ENCODE measurements at places on chromosomes 4 and X.

GRCh38 chrX:40018041-40018440 lies 79.7 kb downstream of the BCOR start:
- no peak for DNase-seq

GRCh38 chr4:161704040-161704439 lies 459.8 kb downstream of the FSTL5 start:
- DNase-seq = no peak

DNA sequence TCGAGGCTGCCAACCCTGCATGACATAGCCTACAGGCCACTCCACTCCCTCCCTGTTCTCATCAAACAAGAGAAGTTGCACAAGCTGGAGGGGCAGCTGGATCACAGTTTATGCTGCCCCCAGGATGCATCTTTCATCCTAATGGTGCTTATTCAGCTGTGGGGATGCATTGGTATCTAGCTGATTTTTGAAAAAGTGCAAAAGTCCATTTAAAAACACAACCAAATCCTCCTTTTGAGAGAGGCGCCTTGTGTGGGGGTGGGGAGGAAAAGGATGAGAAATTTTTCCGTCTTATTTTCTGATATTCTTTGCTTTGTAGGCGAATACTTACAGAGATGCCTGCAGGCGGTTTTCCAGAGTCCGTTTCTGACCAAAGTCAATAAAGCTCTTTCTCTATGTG lies 276.4 kb upstream of the BOD1L1 start:
- no peak for DNase-seq

- no peak for DNase-seq
These were observed 339.7 kb upstream of the PITX2 start for GRCh38 chr4:110962616-110963015.

GRCh38 chrX:66200050-66200664 lies 36.1 kb downstream of the HEPH start:
- DNase-seq = no peak

GRCh38 chr4:178462710-178463109 lies 1020.5 kb upstream of the AGA start:
- DNase-seq = no peak

DNA sequence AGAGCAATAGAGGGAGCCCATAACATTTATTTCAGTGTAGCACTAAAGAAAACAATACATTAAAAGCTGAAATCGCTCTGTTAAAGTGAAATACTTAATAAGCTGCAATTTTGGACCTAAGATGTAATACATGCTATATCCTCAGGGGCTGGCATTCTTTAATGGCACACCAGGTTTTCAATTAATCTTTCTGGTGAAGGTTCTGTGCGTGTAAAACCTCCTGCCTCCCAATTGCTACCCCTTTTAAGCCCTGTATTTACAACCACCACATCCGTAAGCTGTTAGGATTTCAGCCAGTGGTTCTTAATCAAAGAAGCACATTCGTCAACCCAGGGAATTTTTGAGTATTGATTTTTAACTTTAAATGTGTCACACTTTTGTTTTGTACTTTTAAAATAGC lies 7.6 kb upstream of the COMMD8 start:
- DNase-seq = no peak

GRCh38 chr4:157514711-157515110 lies 294.2 kb downstream of the GRIA2 start:
- no peak for DNase-seq

- no peak for DNase-seq
These were observed 1.5 kb downstream of the SRPK3 start for GRCh38 chrX:153782313-153782712.

DNA sequence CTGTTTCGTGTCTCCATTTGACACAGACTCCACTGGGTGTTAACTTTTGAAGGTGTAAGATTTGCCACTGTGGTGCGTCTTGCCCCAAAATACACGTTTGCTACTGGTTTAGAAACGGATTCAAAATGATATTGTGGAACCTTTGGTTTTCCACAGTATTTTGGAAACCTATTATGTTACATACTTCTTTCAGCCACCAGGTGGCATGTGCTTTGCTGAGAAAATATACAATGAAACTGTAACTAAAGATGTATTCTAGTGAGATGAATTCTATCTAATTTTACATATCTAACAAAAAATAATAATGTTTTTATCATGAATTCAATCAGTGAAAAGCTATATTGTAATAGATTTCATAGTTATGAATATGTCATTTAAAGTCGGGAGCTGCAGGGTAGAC lies 28.4 kb upstream of the SLITRK4 start:
- no peak for DNase-seq

- no peak for DNase-seq
These were observed 33.7 kb downstream of the SH3RF1 start for GRCh38 chr4:169236873-169237626.

- no peak for DNase-seq
These were observed 104.6 kb downstream of the PPP1R2C start for GRCh38 chrX:42673301-42673810.

GRCh38 chrX:152079768-152080167 lies 58.6 kb downstream of the MAGEA10 start:
- no peak for DNase-seq

DNA sequence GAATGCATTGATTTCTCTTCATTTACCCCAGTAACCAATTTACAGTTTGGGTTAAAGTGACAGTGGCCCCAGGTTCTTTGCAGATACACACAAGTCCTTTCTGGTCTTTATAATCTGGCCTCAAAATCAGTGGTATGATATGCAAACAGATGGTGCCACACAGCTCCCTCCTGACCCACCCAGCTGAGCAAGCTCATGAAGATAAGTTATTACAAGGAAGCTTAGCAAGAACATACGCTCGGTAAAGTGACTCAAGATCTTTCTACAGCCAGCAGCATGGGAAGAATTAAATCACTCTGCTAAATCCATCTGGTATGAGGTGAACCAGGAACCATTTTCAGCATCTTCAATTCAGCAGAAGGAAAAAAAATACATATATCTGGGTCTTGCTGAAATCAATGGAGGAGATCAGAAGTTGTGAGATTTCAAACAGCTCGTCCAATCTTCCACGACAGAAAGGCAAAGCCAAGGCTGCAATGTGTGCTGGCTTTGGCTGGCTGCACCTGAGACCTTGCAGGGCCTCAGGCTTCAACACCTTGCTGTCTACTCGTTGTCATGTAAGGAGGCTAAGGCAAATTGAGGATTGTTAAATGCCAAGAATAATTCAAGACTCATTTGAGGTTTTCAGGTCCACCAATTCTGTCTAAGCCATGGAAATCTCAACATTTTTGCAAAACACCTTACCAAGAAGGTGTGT lies 28.2 kb downstream of the SEL1L3 start:
- no peak for DNase-seq

- no peak for DNase-seq
These were observed 165.3 kb upstream of the DGKK start for GRCh38 chrX:50635817-50636365.

GRCh38 chr4:118826723-118827444 lies 9.0 kb downstream of the SEC24D start:
- DNase-seq = no peak

DNA sequence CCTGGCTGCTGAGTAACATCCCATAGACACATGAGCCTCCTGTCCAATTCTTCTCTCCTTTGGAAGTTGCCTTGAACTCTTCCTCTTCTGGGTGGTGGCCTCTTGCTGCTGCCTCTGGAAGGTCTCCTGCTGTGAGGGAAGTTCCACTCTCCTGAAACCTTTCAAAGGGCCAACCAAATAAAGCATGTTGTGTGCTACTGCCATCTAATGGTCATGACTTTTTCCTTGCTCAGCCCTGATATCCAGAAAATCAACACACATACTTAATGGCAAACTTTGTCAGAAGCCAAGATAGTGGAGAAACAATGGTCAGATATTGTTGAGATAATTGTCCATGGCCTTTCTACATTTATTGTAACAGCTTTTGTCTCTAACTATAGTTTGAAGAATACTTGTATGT lies 19.1 kb upstream of the ZXDA start:
- DNase-seq = no peak

GRCh38 chr4:80911458-80911857 lies 119.0 kb upstream of the BMP3 start:
- no peak for DNase-seq

- DNase-seq = no peak
These were observed 8.0 kb downstream of the SLC9B1 start for GRCh38 chr4:103011378-103012025.

DNA sequence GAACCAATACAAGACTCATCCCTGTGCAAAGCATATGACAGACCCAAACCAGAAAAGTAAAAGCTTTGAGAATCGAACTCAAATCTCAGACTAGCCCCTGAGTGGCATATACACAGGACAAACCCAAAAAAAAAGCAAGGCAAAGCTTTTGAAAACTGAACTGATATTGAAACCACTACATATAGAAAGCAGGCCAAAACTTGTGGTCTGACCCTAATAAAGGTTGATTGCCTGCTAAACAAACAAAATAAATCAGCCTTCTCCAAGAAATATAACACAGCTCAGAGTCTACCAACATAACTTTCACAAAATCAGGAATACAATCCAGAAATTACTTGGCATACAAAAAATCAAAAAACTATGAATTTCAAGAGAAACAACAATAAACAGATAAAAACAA lies 40.3 kb downstream of the LRBA start:
- no peak for DNase-seq

DNA sequence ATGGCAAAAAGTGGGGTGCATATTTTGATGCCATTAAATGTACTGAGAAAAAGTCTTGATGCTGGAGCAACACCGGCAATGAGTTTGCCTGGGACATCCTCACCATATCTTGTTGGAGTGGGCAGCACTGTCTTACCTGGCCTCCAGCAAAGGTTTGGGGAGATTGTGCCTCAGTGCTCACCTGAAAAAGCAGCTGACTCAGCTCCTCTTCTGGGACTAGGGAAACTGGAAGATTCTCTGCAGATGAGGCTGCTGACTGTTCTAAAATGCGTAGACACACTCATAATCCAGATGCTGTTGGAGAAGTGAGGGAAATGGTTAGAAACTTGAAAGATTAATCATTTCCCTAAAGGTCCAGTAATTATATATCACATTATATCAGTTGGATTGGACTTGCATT lies 593.7 kb upstream of the HS3ST1 start:
- no peak for DNase-seq

DNA sequence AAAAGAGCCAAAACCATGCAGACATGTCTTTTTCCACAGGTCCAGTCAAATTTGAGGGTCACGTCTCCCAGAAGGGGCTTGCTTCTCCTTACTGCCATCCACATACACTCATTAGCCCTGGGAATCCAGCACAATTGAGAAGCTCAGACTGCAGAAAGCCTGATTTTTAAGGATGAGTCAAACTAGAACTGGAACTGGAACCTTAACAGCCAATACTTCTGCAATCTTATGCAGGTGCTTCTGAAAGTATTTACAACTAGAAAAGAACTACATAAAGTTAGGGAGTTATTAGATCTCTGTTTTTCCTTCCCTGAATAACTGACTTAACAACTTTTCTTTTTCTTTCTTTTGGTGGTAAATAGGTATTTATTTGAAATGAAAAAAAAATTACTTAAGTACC lies 86.3 kb downstream of the CDS1 start:
- no peak for DNase-seq

DNA sequence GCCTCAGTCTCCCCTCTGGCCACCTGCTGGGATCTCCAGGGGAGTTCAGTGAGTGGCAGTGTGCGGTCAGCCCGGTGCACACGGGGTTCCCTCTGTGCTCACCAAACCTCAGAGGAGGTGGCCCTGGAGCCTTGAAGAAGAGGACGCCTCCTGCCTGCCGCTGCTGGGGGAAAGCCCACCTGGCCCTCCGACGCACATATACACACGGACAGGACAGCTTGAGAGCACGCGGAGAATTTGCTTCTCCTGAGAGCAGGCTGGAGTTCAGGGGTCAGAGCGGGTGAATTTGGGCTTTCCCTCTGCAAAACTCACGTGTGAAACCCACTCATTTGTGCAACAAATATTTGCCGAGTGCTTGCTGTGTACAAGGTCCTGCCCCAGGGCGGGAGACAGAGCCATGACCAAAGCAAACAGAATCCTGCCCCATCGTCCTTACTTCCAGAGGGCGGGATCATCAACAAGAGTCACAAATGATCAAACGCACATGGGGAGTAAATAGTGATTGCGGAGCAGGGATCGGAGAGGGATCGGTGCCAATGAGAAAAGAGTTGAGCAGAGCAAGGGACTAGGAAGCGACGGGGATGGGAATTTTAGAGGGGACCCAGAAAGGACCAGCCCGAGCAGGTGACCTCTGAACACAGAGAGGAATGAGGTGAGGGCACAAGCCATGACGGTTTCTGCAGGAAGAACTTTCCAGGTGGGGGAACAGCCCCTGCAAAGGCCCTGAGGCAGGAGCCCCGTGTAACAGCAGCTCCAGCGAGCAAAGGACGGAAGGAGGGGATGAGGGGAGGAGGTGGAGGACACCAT lies 17.6 kb downstream of the BLOC1S4 start:
- no peak for DNase-seq

Measured in activated CD8-positive, alpha-beta memory T cell treated with anti-CD3 and anti-CD28 coated beads, Interleukin-2, amount 10 ng/mL, durations not matched to agents 7 days and 5 days (primary cell).